Hematopoietic multipotent progenitor cell treated with erythropoietin and hydrocortisone succinate and interleukin-3 and kit ligand, for 15 days (in vitro differentiated cells): ENCODE measurements at places on chromosomes 16 and 17.

DNA sequence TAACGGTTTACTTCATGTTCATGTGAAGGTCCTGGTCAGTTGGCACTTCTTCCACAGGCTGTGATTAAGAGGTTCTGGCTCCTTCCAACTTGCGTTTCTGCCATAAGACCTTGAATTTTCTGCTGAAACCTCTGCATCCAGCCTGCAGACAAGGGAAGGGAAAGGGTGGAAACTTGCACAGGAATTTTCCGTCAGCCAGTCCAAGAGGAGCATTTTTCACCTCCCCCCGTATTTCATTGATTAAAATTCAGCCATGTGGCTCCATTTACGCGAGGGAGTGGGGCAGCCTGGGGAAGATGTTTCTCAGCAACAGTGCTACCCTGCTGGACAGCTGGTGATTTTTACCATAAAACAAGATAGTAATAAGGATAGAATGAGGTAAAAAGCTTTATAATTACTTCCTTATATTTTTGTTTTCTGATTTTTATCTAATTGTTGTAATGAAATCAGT lies 101.5 kb upstream of the SMIM36 start:
- no peak for DNase-seq

DNA sequence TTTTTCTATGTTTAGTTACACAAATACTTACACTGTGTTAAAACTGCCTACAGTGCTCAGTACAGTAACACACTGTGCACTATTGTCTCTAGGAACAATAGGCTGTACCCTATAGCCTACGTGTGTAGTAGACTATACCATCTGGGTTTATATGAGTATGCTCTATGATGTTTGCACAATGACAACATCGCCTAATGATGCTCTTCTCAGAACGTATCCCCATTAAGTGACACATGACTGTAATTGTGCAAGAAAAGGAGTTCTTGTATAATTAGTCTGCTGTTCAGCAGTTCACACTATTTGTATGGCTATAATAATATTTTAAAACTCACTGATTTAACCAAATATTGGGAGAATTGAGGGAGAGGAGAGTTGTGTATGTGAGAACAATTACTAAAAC lies 173.7 kb downstream of the TRIM37 start:
- DNase-seq, result no peak

- DNase-seq, result no peak
Measured at GRCh38 chr16:67666032-67666551, 458 bp downstream of the ENKD1 start.

DNA sequence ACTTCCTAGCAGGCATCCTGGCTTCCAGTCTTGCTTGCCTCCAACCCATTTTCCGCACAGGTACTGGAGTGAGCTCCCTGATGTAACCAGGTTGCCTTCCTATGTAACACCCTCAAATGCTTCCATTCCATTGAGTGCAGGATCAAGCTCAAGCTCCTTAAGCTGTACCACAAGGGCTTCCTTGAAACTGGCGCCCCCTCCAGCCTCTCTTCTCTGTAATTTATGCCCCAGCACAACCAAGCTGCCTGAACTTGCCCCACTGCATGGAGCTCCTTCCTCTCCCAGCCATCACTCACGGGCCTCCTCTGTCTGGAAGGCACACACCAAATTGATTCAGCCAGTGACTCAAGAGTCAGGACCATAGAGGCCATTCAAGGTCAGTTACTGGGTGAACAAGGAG lies 234.8 kb upstream of the RPL38 start:
- DNase-seq, result no peak

- DNase-seq, result no peak
Measured at GRCh38 chr17:60678118-60678444, 430 bp downstream of the BCAS3 start.

GRCh38 chr17:82693168-82693867 lies 5.2 kb downstream of the RAB40B start:
- no peak for DNase-seq
